ENCODE measurements at places on chromosomes 7 and 10.

- DNase-seq = no peak
These were observed 19.2 kb downstream of the SHH start for GRCh38 chr7:155792999-155793560.

GRCh38 chr7:96303686-96304443 lies 18.0 kb downstream of the SLC25A13 start:
- no peak for DNase-seq

DNA sequence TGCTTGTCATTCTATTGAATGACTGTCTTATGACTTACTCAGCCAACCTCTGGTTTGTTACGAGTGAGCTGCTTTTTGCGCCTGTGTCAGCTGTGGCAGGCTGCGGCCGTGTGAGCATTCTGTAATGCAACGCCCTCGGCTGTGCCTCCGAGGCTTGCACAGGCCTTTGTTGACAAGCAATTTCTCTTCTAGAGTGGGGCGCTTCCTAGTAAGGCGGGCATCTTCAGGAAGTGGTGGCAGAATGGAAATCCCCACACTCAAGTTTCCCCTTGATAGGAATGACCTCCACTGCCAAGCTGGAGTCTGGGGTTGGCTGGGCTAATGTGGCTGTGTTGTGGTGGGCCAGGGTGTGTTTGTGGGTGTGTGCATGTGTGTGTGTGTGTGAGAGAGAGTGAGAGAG lies 20.2 kb upstream of the TMEM178B start:
- DNase-seq = peak; percentile 83

DNA sequence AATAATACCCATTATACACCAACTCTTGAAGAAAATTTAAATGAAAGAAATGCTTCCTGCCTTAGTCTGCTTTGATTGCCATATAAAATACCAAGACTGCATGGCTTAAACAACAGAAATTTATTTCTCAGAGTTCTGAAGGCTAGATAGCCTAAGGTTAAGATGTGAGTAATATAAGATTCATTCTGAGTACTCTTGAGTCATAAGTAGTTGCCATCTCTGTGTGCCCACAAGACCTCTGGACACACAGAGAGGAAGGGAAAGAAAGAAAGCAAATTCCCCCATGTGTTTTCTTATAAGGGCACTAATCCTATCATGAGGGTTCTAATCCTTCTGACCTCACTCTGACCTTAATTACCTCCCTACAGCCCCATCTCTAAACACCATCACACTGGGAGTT lies 201.2 kb downstream of the PTN start:
- no peak for DNase-seq

- no peak for DNase-seq
These were observed 71.2 kb downstream of the ARHGAP21 start for GRCh38 chr10:24652381-24652957.

- no peak for DNase-seq
These were observed 3.5 kb upstream of the COMTD1 start for GRCh38 chr10:75239096-75239790.

GRCh38 chr10:96496281-96496925 lies 17.3 kb downstream of the TLL2 start:
- no peak for DNase-seq

- DNase-seq = no peak
These were observed 134.3 kb downstream of the C10orf90 start for GRCh38 chr10:126536148-126536547.

- DNase-seq = no peak
These were observed 17.6 kb downstream of the SUN3 start for GRCh38 chr7:48011323-48011722.

DNA sequence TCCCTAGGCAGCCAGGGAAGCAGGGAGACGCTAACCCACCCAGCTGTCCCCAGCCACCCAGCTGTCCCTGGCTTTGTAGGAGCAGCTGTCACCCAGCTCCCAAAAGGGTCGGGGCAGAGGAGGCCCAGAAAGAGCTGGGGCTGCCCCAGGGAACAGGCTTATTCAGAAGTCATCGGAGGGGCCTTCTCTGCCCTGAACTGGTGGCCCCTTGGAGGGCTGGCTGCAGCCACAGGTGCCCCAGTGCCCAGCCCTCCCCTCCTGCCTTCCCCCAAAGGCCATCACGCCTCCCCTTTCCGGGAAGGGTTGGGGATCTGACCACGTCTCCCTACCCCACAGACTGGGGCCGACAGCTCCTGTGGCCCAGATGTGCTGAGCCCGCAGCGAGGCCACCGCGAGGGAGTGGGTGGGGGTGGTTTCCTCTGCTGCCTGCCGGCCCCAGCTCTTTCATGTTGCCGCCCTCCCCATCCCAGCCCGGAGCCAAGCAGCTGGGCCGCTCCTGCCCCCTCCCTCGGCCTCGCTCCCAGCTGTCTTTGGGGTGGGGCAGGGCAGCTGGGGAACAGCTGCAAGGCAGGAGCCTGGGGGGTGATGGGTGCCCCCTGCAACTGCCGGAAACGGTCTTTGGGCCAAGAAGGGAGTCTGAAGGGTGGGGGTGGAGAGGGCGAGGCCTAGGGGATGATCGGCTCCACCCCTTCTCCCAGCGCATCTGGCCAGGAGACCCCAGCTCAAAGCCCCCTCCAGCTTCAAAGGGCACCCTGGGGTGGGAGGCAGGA lies 16.8 kb downstream of the TRIM8 start:
- peak; percentile 62 for DNase-seq

GRCh38 chr7:157824011-157824818 lies 487.4 kb downstream of the DNAJB6 start:
- DNase-seq = no peak

GRCh38 chr10:69867699-69868558 lies 66.2 kb downstream of the COL13A1 start:
- no peak for DNase-seq

DNA sequence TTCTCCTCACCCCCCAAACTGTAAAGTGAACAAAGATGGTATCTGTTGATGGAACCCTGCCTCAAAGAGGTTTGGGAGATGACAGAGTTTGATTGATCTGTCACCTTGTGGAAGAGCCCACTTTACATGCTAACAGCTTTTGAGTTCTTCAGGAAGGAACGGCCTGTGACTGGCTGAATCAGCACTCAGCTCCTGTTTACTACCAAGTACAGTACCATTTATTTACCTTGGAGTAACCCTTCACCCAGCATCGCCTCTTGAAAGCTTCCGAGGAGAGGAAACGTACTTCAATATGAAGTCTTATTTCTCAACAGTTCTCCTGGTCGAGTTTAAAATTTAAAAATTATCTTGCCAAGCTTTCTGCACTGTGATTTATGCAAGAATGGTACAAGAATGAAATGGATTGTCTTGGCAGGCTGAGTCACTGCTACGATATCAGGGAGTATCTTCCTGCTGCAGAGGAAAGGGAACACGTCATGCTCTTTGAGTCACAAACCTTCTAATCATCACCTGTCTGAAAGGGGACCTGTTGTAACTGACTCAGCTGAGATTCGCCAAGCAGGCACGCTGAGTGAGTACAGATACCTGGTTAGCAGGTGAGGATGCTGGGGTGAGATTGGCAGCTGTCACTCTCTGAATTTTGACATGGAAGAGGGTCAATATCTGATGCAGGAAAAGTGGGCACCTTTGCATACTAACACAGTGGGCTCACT lies 30.1 kb downstream of the KLF6 start:
- no peak for DNase-seq

DNA sequence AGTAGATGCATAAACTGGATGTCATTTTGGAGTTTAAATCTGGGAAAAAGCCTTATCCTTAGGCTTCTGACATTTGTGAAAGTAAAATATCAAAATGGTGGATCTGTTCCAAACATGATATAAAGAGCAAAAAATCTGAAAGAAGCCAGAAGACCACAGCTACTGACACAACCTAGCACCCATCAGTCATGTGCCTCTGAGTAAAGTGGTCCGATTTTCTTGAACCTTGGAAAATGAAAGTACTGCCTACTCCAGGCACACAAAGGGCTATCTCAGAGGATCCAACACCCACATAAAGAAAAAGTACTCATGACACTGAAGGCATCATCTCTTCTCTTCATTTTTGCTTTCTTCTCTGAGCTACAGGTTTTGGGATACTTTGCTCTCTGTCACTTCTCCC lies 150.7 kb downstream of the KMT2E start:
- DNase-seq = no peak
